ENCODE measurements at places on chromosomes 6 and 20.

- DNase-seq = no peak
These were observed 346.5 kb upstream of the PLCB4 start for GRCh38 chr20:8722277-8722928.

- DNase-seq = no peak
These were observed 68.3 kb downstream of the IMPG1 start for GRCh38 chr6:76004202-76004601.

- DNase-seq = no peak
These were observed 2.2 kb upstream of the RAB44 start for GRCh38 chr6:36695414-36695813.

DNA sequence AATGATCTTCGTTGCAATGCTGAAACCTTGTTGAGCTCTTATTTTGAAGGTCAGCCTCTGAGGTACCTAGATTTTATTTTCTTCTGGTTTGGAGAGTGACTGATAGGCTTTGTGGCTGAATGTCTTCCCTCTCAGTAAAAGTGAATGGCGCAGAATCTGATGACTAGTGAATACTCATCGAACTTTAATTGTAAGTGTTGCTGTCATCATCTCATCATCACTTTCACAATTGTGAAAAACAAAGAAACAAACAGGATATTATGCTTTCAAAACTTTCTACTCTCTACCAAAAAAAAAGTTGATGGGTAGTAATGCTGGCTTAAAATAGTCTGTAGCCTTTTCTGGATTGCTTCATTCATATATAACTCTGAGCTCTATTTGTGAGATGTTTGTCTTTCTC is 239.5 kb upstream of the RAB32 start:
- DNase-seq = no peak

DNA sequence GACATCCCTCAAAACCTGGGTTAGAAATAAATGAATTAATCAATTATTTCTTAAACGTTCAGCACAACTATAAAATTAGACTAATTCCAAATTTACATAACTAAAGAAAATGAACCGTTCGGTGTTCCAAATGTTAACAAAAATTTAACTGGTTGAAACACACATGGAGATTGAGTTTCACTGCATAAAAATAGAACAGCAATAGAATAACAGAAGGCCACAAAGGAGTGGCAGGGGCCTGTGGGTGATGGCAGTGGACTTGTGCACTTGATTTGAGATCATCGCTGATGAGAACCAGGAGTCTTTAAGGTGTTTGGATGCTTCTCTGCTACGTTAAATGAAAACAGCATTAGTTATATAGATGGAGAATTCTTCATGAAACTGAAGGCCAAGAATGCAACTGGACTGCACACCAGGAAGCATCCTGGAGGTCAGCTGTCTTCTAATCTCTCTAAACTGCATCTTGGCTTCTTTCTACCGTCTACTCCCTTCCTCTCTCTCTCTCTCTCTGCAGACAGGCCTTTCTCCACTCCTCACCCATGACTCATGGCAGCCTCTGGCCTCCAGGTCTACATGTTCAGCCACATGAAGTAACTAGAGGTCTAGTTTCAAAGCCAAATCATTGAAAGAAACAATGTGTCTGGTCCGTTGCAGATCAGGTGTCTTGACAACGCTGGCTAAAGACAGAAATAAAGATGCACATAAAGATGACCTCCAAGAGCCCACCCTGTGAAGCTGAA is 111.3 kb downstream of the SIM1 start:
- no peak for DNase-seq

- no peak for DNase-seq
These were observed 23.7 kb downstream of the MAP1LC3A start for GRCh38 chr20:34582221-34582620.

GRCh38 chr6:129875610-129876520 is 14.8 kb upstream of the TMEM244 start:
- no peak for DNase-seq

DNA sequence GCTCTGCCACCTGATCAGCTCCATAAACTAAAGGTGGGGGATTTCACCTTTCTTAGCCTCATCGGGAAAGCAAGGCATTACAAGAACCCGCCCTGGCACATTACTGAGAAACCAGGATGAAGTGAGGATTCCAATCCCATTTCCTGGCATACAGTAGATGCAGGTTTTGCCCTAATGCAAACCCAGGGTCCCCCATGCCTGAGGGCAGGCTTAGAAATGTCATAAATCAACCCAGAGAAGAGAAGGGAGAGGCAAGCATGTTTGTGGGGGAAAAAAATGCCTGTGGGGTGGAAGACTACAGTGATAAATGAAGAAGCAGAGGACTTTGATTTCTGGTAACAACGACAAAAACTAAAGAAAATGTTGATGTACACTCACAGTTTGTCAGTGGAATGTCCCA is 18.0 kb upstream of the PMEPA1 start:
- no peak for DNase-seq

GRCh38 chr6:71287038-71287437 is 1.6 kb upstream of the OGFRL1 start:
- DNase-seq = no peak

GRCh38 chr20:55273149-55273548 is 732.2 kb downstream of the CBLN4 start:
- no peak for DNase-seq

DNA sequence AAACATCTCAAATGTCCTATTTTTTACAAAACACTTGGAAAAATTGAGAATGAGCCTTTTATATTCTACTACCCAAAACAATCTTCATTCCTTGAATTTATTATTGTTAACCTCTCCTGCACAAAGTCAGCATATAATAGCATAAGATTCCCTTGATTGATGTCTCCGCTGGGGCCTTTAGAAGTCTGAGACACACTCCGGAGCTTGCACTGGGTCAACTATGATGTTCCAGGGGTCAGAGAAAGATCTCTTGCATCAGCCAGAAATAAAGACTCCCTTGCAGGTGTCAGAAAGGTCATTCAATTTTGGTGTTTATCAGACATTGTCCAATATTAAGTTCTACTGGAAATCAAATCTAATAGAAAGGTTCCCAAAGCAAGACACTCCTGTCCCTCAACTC is 29.7 kb upstream of the NHSL1 start:
- DNase-seq = no peak

DNA sequence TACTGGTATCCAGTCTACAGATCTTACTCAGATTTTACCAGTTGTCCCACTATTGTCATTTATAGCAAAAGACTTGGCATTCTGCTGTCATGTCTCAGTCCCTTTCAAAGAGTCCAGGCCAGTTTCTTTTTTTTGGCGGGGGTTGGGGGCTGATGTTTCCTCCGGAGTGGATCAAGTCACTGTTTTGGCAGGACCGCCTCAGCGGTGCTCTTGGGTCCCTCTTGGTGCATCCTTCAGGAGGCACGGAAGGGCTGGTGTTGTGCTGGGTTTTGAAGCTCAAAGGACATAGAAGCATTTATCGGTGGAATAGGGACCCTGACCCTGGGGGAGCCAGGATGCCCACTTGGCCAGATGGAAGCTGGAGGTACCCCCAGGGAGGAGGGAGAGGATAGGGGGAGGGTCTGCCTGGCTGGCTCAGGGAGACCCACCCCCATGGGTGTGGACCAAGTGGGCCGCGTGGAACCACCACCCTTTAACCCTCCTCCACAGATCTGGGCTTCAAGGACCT is 10.8 kb downstream of the RBCK1 start:
- DNase-seq = no peak

- DNase-seq = no peak
These were observed 4.2 kb downstream of the BEND6 start for GRCh38 chr6:56959094-56959493.

- DNase-seq = no peak
These were observed 36.4 kb upstream of the UTRN start for GRCh38 chr6:144248476-144249301.

GRCh38 chr6:71206089-71206488 is 82.5 kb upstream of the OGFRL1 start:
- DNase-seq = no peak

DNA sequence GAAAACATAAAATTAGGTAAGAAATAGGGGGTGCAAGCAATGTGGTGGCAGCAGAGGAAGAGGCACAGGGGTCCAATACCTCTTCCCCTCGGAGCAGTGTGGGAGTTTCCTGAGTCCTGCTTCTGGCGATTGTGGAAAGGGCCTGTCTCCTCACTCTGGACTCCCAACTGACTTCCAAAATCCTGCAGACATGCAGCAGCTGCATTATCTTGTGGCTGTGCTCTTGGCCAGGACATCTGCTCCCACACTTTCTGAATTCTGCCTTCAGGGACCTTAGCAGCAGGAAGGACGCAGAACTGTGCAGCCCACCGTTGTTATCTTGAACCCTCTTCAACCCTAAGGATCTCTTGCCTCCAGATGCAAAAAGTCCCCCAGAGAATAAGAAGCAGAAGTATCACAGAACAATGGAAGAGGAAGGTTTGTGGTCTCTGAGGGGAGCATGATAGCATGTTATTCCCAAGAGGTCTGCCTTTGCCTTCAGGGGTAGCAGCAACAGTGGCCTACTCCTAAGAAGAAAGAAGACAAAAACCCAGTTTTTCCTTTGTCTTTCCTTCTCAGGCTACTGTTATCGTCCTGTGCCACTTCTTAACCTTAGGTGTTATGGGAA is 102.5 kb upstream of the EMILIN3 start:
- DNase-seq = no peak

DNA sequence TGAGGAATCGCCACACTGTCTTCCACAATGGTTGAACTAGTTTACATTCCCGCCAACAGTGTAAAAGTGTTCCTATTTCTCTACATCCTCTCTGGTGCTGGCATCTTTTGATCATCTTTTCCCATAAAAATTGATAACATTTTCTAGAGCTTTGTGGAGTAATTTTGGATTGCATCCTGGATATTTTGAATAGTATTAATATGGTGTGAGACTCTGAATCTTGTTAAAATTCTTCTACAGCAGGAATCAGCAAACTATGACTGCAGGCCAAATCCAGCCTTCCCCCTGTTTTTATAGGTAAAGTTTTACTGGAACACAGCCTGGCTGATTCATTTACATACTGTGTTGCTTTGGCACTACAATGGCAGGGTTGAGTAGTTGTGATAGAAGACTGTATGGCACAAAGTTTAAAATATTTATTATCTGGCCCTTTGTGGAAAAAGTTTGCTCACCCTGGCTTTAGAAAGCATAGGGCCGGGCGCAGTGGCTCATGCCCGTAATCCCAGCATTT is 15.0 kb upstream of the RNF8 start:
- no peak for DNase-seq

GRCh38 chr20:16752082-16752481 is 3.9 kb downstream of the OTOR start:
- DNase-seq = no peak

GRCh38 chr6:57298741-57299140 is 18.7 kb upstream of the PRIM2 start:
- no peak for DNase-seq

GRCh38 chr20:57468523-57469417 is 56.2 kb downstream of the CTCFL start:
- DNase-seq = no peak

DNA sequence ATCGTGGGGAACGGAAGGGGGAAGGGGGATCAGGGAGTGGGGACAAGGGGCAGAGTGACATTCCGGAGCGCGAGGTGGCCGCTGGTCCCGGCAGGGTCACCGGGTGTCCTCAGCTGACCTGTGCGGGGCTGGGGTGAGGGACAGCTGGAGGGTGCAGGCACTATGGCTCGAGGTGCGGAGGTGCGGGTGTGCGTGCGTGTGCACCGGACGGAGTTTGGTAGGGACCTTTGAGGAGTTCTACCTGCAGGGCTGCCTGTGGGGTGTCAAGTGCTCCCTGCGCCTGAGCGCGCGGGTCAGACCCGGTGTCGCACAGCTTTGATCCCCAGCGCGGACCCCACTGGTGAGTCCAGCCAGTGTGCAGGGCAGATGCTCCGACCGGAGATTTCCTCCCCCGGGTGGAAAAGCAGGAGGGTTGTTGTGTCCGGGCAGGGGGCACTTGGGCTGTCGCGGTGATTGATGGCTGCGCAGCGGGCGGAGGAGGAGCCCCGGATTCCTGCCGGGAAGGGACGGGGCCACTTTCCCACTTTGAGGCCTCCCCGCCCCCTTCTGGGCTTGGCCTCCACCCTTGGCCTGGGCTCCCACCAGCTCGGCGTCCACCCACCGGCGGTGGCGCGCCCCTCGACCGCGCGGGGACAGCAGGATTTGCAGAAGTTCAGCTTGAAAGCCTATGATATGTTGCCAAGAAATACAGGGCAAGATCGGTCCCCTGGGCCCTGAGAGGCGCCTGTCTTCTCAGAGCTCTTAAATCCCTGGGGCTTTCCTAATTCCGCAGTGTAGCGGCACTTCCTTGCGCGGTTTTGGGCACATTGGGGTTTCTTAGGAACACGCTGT is 658 bp downstream of the RIN2 start:
- no peak for DNase-seq

DNA sequence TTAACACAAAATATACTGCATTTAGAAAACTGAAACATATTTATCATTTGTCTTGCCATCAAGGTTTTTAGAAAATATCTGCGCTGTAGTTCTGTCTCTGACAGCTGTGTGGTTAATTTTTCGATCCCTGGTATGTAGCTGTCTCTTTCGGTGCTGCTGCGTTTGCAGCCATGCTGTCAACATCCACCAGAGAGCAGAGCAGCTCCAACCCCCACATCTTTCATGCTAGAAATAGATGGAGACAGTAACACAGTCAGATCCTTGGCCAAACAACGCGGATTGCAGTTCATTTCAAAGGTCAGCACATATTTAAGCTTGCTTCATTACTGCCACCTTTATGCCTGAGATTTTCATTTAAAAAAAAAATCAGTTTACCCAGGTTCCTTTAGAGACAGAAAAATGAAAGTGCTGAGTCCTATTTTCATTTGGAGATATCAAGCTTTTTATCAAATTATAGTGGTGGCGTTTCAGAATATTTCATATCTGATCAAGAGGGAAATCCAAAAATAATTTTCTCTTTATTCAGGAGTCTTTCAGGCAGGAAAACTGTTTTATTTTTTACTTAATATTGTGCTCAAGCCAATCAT is 157.7 kb upstream of the MMS22L start:
- DNase-seq = no peak

GRCh38 chr20:44118185-44119033 is 68.6 kb downstream of the JPH2 start:
- no peak for DNase-seq

DNA sequence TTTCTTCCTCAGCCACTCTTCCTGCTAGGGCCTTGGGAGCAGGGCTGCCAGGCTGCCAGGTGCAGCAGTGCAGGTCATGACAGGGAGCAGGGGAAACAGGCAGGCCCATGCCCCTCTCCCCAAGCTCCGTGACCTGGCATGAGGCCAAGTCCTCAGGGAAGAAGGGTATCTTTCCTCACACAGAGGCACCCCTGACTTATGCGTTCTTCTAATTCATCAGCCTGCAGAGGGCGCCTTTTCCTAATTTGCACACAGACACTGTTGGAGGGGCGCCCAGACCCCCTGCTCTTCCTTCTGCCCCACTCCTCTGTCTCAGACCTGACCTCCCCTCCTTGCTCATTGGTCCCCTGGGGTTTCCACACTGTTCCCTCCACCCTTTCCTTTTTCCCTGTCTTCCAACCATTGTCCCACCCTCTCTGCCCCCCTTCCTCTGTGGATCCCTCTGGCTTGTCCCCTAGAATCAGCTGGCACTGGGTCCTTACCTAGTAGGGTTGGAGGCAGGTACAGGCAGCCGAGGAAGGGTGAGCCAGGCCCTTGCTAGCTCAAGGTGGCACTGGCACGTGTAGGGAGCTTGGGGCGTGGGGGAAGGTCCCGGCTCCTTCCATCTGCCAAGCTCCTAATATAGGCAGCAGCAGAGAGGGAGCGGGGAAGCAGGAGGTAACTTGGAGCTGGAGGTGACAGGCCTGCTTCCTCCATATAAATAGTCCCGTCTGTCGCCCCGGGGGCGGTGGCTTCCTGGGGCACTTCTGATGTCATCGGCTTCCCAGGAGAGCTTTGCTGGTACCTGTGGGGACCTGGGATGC is 154.9 kb upstream of the MLN start:
- no peak for DNase-seq

- no peak for DNase-seq
These were observed 125.5 kb upstream of the TMEM170B start for GRCh38 chr6:11412011-11412424.

GRCh38 chr6:53682632-53683031 is 17.1 kb upstream of the KLHL31 start:
- DNase-seq = no peak
